Kidney epithelial cell (primary cell): ENCODE measurements at places on chromosomes 7 and 10.

- no peak for DNase-seq
These were observed 405.5 kb downstream of the ANKRD7 start for GRCh38 chr7:118629898-118630438.

GRCh38 chr7:123784263-123784662, 35.5 kb upstream of the WASL start:
- DNase-seq, result no peak

DNA sequence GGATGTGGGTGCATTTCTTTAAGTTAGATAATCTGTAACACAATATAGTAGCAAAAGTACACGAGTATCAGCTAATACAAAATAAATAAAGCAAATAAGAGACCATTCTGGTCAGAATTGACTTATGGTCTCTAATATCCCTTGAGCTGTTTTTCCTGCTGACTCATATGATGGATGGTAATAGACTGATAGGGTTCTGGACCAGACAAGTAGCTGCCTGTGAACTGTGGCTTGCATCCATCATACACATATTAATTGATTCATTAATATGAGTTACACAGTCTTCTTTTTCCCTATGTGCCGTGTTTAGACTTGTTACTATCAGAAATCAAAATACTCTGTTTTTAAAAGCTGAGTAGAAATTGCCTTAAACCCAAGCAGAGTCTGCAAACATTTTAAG, 762.8 kb downstream of the GATA3 start:
- no peak for DNase-seq

DNA sequence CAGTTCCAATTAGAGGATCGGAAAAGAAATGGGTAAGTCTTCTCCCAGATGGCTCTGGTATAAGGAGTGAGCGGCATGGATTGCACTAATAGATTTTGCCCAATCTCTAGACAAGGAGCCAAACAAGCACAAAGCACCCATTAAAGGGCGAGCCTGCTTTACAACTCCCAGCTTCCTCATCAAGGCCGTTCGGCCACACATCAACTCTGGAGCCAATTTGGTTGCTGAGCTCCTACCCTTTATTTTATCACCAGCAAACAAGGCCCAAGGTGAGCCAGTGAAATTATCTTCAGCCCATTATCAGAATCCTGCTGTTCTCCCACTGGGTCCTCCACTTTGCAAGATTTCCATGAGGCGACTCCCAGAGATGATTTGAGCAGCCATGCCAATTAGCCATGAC, 292.2 kb upstream of the NPVF start:
- DNase-seq, result no peak

GRCh38 chr10:80870282-80870681, 332.6 kb downstream of the SH2D4B start:
- no peak for DNase-seq

GRCh38 chr10:46298477-46299285, 11.9 kb downstream of the ANTXRL start:
- no peak for DNase-seq

GRCh38 chr7:44470628-44471245, 19.7 kb downstream of the NUDCD3 start:
- no peak for DNase-seq

GRCh38 chr7:92246360-92247101, 757 bp downstream of the ANKIB1 start:
- DNase-seq, result no peak

- no peak for DNase-seq
These were observed 150.5 kb downstream of the ELAPOR2 start for GRCh38 chr7:86908948-86909347.

DNA sequence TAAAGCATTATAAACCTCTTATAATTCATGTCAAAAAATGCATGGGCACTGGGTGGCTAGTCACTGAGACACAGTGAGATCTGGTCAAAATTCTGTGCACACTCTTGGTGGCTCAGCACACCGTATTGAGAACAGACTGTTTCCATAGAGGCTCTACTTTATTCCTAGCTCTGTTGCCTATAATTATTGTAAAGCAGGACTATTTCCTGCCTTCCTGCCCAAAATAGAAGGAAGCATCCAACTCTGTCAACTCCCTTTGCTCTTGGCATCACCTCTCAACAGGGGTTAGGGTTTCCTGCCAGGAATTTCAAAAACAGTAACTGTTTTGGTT, 45.1 kb downstream of the PTN start:
- DNase-seq, result no peak

- no peak for DNase-seq
These were observed 5.5 kb upstream of the CACUL1 start for GRCh38 chr10:118760265-118760664.

- no peak for DNase-seq
These were observed 28.3 kb upstream of the RALA start for GRCh38 chr7:39594988-39595620.

- DNase-seq, result no peak
These were observed at the start of gene ANKRD2 for GRCh38 chr10:97572214-97572989. TSS of gene ANKRD2 (plus strand) at chr10:97572779. CDS start at chr10:97572789, 10 bp downstream.

GRCh38 chr7:20364571-20365196, 34.0 kb downstream of the ITGB8 start:
- no peak for DNase-seq

- no peak for DNase-seq
These were observed 80.4 kb downstream of the HIP1 start for GRCh38 chr7:75658369-75658768.

DNA sequence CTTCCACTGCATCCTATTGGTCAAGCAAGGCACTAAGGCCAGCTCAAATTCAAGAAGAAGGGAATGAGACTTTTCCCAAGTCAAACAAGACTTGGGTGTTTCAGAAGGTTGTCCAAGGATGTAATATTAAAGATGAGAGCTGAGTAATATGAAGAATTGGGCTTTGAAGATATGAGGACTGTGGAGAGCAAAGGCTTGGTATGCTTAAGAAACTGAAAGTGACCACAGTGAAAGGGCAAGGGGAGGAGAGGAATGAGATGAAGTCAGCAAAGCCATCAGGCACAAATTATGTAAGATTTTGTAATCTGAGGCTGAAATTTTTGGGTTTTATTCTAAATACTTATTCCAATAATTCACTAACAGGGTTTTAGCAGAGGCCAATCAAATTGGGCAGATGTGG, 38.6 kb upstream of the NPY start:
- no peak for DNase-seq

- DNase-seq, result no peak
These were observed 9.6 kb downstream of the KLHDC10 start for GRCh38 chr7:130079846-130080394.

- DNase-seq, result no peak
These were observed at the start of gene GSAP for GRCh38 chr7:77415823-77416620. TSS of gene GSAP (minus strand) at chr7:77416349. CDS start at chr7:77416321, 28 bp downstream.

GRCh38 chr7:155409980-155410379, 47.9 kb upstream of the EN2 start:
- no peak for DNase-seq

GRCh38 chr7:4964506-4964905, 5.5 kb upstream of the MMD2 start:
- no peak for DNase-seq

GRCh38 chr10:62732841-62733653, 71.5 kb upstream of the ADO start:
- peak; percentile 84 for DNase-seq

DNA sequence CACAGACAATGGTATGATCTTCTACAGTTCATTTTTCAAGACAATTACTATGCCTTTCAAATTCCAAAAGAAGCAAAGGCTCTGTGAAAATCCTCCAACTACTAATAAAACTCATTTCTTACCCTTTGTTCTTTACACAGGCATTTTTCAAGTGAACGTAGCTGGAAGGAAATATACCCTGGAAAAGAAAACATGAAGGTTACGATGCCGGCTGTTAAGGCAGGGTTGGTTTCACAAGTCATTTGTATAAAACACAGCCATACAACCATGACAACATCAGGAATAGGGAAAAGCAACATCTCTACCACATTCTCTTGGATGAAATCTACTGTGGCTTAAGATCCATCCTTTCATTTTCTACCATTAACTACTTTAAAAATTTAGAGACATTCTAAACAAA, 207.9 kb downstream of the DOCK4 start:
- no peak for DNase-seq

GRCh38 chr10:75976681-75977080, 545.3 kb downstream of the LRMDA start:
- DNase-seq, result no peak

DNA sequence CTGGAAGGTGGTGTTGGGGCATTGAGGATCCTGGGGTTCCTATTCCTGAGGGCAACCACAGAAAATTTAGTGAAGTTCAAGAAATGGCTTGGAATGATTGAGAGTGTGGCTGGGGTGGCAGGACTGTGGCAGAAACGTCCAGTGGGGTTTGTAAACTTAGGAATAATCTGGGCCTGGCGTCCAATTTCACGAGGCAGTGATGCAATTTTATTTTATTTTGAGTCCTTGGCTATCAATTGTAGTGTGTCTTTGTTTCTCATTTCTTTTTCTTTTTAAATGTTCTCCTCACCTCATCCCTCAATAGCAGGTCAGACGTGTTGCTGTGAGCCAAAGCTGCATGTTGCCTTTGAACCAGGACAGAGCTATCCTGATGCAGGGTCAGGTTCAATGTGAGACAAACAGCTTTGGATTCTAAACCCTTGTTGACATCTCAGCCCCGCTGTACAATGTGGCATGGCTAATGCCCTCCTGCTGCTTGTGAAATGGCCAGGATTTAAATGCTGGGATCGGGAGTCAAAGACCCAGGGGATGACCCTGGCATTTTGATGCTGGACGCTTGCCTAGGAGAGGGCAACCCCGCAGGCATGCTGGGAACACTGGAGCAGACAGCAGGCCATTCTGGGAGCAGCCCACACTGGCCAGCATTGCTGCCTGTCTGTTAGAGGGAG, 64.8 kb downstream of the RBM20 start:
- no peak for DNase-seq

GRCh38 chr10:9097206-9097990, 1042.9 kb downstream of the GATA3 start:
- no peak for DNase-seq
